ENCODE measurements at places on chromosomes 1 and 21.

- DNase-seq = no peak
These were observed 102.7 kb upstream of the C21orf91 start for GRCh38 chr21:17921579-17922530.

GRCh38 chr1:184629266-184629665 lies 125.4 kb downstream of the EDEM3 start:
- DNase-seq = no peak

DNA sequence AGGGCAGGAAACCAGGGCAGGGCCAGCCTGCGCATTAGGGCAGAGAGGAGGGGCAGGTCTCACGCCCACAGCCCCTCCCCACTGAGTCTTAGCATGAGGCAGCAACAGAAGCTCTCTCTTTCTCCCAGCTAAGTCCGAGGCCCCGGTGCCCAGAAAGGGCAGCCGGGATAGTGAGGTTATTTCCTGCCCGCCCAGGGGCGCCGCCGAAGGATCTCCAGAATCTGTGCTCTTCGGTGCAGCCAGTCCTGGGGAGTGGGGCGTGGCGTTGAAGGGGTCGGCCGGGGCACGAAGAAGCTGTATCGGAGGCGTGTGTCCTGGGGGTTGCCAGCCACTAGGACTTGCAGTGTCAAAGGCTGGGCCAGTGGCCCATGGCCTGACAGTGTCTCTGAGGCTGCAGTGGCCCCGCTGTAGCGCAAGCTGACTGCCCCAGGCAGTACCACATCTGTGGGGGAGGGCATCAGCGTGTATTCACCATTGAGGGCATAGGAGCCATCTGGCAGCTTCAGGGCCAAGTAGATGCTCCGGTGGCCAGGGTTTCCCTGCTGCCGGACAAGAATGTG lies 7.8 kb downstream of the ADAMTS4 start:
- no peak for DNase-seq

DNA sequence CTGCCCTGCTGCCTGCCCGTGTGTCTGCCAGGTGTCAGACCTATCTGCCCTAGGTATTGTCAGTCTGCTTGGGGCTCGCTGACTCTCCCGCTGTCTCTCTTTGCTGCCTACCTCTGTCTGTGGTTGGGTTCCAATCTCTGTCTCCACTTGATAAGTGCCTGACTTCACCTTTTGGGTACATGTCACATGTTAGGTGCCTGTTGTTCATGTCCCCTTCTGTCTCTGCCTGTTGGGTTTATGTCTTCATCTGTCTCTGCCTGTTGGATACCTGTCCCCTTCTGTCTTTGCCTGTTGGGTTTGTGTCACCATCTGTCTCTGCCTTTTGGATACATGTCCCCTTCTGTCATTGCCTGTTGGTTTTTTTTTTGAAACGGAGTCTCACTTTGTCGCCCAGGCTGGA lies 14.6 kb downstream of the RPS6KA1 start:
- DNase-seq = no peak

Measured in stimulated activated CD4-positive, alpha-beta T cell treated with anti-CD3 and anti-CD28 coated beads, Interleukin-15, amount 100 ng/mL, for 48 hours (primary cell).